Activated CD4-positive, alpha-beta T cell treated with anti-CD3 and anti-CD28 coated beads, Interleukin-2, amount 10 ng/mL, durations not matched to agents 24 days and 14 days (primary cell): ENCODE measurements at places on chromosomes 6 and 20.
A peak's percentile ranks its signal among the peaks of the same experiment; 100 is the strongest.

GRCh38 chr20:31705191-31705590 is 17.5 kb downstream of the BCL2L1 start:
- DNase-seq: no peak
- H3K4me1 ChIP-seq: peaks cover 62% of the 10 kb centered on the region
- H3K4me3 ChIP-seq: no peak overlapping the region
- H3K27me3 ChIP-seq: no peaks in the 10 kb centered on the region

DNA sequence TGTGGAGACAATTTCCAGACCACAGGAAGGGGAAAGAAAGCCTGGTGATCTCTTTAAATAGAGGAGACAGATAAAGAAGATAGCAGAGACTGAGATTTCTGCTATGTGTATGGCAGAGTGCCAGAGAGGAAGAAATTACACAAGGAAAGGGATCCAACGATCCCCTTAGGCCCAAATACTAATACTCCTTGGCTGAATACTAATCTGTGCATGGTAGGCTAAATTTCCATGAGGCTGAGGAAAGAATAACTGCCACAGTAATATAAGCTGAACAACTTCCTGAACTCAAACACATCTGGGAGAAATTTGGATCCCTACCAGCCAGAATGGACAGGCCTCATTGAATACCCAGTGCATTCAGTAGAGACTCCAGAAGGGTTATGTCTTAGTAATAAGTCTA is 83.3 kb upstream of the TNFAIP3 start:
- no peaks in the 10 kb centered on the region for H3K36me3 ChIP-seq
- H3K4me1 ChIP-seq: peaks cover 8% of the 10 kb centered on the region
- H3K27ac ChIP-seq: no peak overlapping the region
- no peaks in the 10 kb centered on the region for H3K27me3 ChIP-seq
- DNase-seq: no peak

DNA sequence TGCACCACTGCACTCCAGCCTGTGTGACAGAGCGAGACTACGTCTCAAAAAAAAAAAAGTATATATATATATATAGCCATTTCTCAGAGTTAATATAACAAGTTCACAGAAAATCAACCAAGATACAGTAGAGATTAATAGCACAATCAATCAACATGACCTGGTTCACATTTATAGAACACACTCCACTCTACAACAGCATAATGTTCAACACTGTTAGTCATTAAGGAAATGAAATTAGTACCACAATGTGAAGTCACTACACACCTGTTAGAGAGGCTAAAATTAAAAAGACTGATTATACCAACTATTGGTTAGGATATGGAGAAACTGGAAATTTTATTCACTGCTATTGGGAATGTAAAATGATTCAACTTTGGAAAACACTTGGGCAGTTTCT is 387.7 kb downstream of the QKI start:
- DNase-seq: no peak
- no peaks in the 10 kb centered on the region for H3K4me1 ChIP-seq

GRCh38 chr20:23119456-23120216 is 33.5 kb upstream of the CD93 start:
- H3K4me1 ChIP-seq: peaks cover under 1% of the 10 kb centered on the region
- no peak overlapping the region for H3K4me3 ChIP-seq
- no peak for DNase-seq
- no peaks in the 10 kb centered on the region for H3K27me3 ChIP-seq
- H3K36me3 ChIP-seq: no peaks in the 10 kb centered on the region

GRCh38 chr6:16162003-16162402 is 33.1 kb downstream of the MYLIP start:
- H3K4me3 ChIP-seq: no peak overlapping the region
- H3K36me3 ChIP-seq: peaks cover 3% of the 10 kb centered on the region
- H3K27ac ChIP-seq: no peak overlapping the region
- H3K4me1 ChIP-seq: peaks cover 20% of the 10 kb centered on the region
- no peak for DNase-seq
- H3K27me3 ChIP-seq: peaks cover 10% of the 10 kb centered on the region

DNA sequence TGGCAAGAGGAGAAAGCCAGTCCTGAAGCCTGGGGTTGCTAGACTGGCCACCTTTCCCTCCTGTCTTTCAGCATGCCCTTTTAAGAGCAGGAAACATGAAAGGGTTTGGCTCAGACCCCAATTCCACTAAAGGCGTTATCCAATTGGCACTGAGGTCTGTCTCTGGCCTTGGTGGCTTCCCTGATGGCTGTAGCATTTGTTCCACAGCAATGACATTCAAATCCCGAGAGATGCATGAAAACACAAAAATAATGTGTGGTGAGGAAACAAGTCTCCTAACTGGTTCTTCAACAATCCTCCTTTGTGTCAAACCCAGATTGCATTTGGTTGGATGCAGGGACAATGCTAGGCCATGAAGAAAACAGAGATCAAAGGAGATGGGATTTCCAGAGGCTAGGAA is 56.5 kb upstream of the ADTRP start:
- DNase-seq: no peak
- no peak overlapping the region for H3K4me3 ChIP-seq
- H3K36me3 ChIP-seq: no peaks in the 10 kb centered on the region
- no peaks in the 10 kb centered on the region for H3K4me1 ChIP-seq
- no peak overlapping the region for H3K27ac ChIP-seq

- peaks cover 6% of the 10 kb centered on the region for H3K36me3 ChIP-seq
- no peaks in the 10 kb centered on the region for H3K27me3 ChIP-seq
- no peak overlapping the region for H3K27ac ChIP-seq
- DNase-seq: no peak
Observed at GRCh38 chr6:149055195-149055899, 262.2 kb upstream of the TAB2 start.

- H3K36me3 ChIP-seq: peaks cover 22% of the 10 kb centered on the region
- H3K27me3 ChIP-seq: no peaks in the 10 kb centered on the region
- peak overlapping the region; percentile 72 for H3K4me3 ChIP-seq
- peak overlapping the region; percentile 70 for H3K27ac ChIP-seq
Observed at GRCh38 chr6:15341311-15342001, 95.6 kb downstream of the JARID2 start.

DNA sequence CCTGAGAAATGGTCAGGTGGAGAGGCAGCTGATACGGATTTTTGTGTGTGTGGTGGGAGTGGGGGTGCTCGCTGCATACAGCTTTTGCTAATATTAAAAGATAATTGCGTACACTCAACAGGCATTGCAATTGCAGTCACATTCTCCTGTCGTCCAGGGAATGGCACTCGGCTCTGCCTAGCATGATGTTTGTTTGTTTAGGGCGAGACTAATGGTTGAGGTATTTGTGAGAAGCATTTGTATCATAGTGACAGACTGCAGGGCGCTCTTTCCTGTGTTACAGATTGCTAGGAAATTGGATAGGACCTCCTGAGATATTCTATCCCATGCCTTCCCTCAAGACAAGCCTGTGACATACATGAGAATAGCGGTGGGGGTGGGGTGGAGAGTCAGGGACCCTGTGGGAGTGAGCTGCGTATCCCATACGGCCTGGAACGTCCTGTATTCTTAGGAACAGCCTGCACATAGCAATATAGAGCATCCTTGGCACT is 207.4 kb downstream of the SOX4 start:
- no peak overlapping the region for H3K4me3 ChIP-seq
- no peaks in the 10 kb centered on the region for H3K36me3 ChIP-seq
- H3K27me3 ChIP-seq: no peaks in the 10 kb centered on the region
- no peak overlapping the region for H3K27ac ChIP-seq
- DNase-seq: no peak

DNA sequence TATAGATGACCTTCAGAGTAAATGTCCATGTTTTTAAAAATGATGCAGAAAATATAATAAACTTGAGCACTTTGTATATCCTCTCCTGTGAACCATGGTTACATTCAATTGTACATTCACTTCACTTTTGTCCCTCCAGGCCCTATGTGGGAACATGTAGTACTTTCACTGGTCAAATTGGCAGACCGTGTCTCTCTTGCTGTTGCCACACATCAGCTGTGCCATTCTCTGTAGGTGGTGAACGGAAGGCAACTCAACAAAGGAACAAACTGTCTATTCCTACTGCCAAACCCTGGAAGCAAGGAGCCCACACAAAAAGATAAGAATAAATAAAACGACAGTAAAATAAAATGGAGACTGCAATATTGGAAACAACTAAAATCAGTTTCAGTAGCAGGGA is 2.0 kb downstream of the ROS1 start:
- no peak for DNase-seq
- H3K4me3 ChIP-seq: no peak overlapping the region
- peaks cover 21% of the 10 kb centered on the region for H3K27me3 ChIP-seq
- no peak overlapping the region for H3K27ac ChIP-seq
- no peaks in the 10 kb centered on the region for H3K4me1 ChIP-seq
